Spleen (tissue), 13 donors: ENCODE measurements at places on chromosomes 11 and 22. TPM values are rescaled to one million over a fixed set of nuclear protein-coding genes. Genes with fewer than 3 reads are reported as not detected.

The PRR33 gene
- polyA plus RNA-seq = 0.64 TPM

The CHADL gene
- polyA plus RNA-seq = 0.96 TPM

The NRIP3 gene
- polyA plus RNA-seq = 0.02 TPM

The MRGPRE gene
- not detected for polyA plus RNA-seq

The OOSP2 gene
- polyA plus RNA-seq = not detected

The SMIM35 gene
- 0.16 TPM for polyA plus RNA-seq

The LAYN gene
- polyA plus RNA-seq = 4.3 TPM

The MS4A4A gene
- polyA plus RNA-seq = 24.3 TPM

The MRTFA gene
- polyA plus RNA-seq = 35.0 TPM

The OR51B4 gene
- not detected for polyA plus RNA-seq

The CRYBA4 gene
- polyA plus RNA-seq = 0.20 TPM

GRCh38 chr22:41595703-41596102 lies 6.1 kb upstream of the PMM1 start:
- H3K27ac ChIP-seq = no peak overlapping the region
- no peak overlapping the region for H3K4me3 ChIP-seq
- DNase-seq = peak; percentile 25
- no peaks in the 10 kb centered on the region for H3K4me1 ChIP-seq
- H3K36me3 ChIP-seq = peaks cover 7% of the 10 kb centered on the region
- no peaks in the 10 kb centered on the region for H3K27me3 ChIP-seq

- peak overlapping the region; percentile 95 for H3K27ac ChIP-seq
- peaks cover 5% of the 10 kb centered on the region for H3K36me3 ChIP-seq
- peaks cover 49% of the 10 kb centered on the region for H3K4me1 ChIP-seq
- H3K27me3 ChIP-seq = no peaks in the 10 kb centered on the region
Observed at GRCh38 chr22:37672206-37672919, 3.1 kb upstream of the LGALS1 start.

DNA sequence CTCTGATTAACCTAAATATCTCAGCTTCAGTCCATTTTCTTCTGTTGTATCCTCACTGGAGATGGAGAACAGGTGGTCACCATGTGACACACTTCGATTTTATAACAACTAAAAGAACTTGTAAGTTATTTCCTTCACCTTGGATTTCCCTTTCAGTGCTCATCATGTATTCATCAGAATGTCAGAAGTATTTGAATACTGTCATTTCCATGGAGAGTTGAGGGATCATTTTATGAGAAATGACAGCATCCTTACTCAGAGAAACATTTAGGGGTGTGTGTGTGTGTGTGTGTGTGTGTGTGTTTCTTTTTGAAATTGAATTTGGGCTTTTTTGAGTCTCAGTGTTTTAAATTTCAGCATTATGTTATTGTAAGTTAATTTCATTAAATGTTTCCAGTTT lies 205.8 kb downstream of the ARHGAP42 start:
- no peak overlapping the region for H3K4me3 ChIP-seq
- no peaks in the 10 kb centered on the region for H3K36me3 ChIP-seq
- no peak overlapping the region for H3K27ac ChIP-seq

GRCh38 chr22:47030881-47031627 lies 268.6 kb downstream of the TBC1D22A start:
- H3K27me3 ChIP-seq = no peaks in the 10 kb centered on the region
- H3K4me1 ChIP-seq = peaks cover 13% of the 10 kb centered on the region
- no peak overlapping the region for H3K4me3 ChIP-seq
- no peak overlapping the region for H3K27ac ChIP-seq
- peak; percentile 76 for DNase-seq

DNA sequence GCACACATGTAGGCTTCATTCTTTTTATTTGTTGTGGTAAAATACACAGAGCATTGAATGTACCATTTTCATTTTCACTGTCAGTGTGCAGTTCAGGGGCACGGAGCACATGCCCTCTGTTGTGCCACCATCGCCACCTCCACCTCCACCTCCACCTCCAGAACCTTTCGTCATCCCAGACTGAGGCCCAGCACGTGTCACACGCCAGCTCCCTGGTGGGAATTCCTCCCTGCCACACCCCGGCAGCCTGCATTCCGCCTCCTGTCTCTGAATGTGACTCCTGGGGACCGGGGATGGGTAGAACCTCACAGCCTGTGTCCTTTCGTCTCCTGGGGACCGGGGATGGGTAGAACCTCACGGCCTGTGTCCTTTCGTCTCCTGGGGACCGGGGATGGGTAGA lies 10.9 kb downstream of the GRAMD4 start:
- H3K4me1 ChIP-seq = no peaks in the 10 kb centered on the region
- no peak overlapping the region for H3K4me3 ChIP-seq
- H3K27ac ChIP-seq = no peak overlapping the region
- H3K36me3 ChIP-seq = peaks cover 5% of the 10 kb centered on the region
- DNase-seq = no peak

DNA sequence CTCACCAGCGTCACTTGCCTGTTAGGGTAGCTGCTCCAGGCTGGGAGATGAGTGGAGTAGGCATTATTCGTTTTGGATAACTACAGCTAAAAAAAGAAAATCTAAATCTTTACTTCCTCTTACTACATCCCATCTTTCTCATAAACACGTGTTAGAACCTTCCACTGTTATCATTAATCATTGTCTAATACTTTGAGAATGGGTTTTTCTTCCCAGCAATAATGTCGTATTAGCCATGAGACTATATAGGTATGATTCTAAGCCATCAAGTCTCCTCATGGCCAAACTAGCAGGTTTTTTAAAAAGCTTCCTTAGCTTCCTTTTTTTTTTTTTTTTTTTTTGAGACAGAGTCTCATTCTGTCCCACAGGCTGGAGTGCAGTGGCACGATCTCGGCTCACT lies 3.9 kb upstream of the TEF start:
- H3K4me3 ChIP-seq = no peak overlapping the region
- H3K4me1 ChIP-seq = no peaks in the 10 kb centered on the region
- no peaks in the 10 kb centered on the region for H3K36me3 ChIP-seq
- H3K27me3 ChIP-seq = no peaks in the 10 kb centered on the region
- no peak overlapping the region for H3K27ac ChIP-seq
- no peak for DNase-seq

GRCh38 chr11:68872216-68873003 lies 30.7 kb upstream of the CPT1A start:
- DNase-seq = peak; percentile 6
- H3K4me3 ChIP-seq = no peak overlapping the region
- H3K4me1 ChIP-seq = peaks cover 18% of the 10 kb centered on the region
- no peaks in the 10 kb centered on the region for H3K36me3 ChIP-seq
- H3K27me3 ChIP-seq = no peaks in the 10 kb centered on the region

- H3K4me1 ChIP-seq = peaks cover 84% of the 10 kb centered on the region
- H3K27me3 ChIP-seq = no peaks in the 10 kb centered on the region
- H3K36me3 ChIP-seq = no peaks in the 10 kb centered on the region
- DNase-seq = no peak
Observed at GRCh38 chr22:36461665-36462649, 19.5 kb downstream of the TXN2 start.

- no peaks in the 10 kb centered on the region for H3K27me3 ChIP-seq
- H3K27ac ChIP-seq = no peak overlapping the region
- peaks cover 9% of the 10 kb centered on the region for H3K4me1 ChIP-seq
- no peaks in the 10 kb centered on the region for H3K36me3 ChIP-seq
Observed at GRCh38 chr11:13260201-13260962, 17.2 kb upstream of the BMAL1 start.

DNA sequence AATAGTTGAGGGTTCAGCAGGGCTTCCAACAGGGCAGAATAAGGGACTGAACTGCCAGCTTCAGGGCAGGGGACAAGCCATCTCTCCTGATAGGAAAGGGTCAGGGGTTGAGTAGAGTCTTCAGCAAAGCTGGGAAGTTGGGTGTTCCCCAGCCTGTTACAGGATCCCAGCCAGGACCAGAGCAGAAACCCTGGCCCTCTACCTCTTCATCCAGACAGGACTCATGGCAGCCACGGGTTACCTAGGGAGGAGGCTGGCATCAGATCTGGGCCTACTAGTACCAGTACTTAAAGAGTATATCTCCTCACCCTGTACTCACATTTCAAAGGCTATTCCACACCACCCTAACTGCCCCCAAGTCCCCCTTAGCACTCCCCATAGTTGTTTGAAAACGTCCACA lies 2.4 kb upstream of the TAF10 start:
- DNase-seq = no peak
- no peak overlapping the region for H3K4me3 ChIP-seq
- no peak overlapping the region for H3K27ac ChIP-seq
- H3K4me1 ChIP-seq = peaks cover 36% of the 10 kb centered on the region
- no peaks in the 10 kb centered on the region for H3K27me3 ChIP-seq

DNA sequence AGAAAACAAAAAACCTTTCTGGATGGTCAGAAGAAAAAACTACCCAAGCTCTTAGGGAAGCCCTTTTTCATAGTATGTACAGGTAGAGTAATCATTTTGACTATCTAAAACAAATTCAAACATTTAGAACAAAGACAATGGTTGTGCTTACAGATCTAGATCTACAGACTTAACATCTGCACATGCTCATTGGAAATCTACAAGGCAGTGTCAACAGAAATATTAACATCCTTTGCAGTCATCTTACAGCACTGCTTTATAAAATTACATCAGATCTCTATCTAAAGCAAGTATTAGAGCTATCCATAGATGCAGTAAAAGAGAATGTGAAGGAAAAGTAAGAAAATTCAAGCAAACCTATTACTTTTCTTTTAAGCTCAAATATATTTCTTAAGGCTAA lies 110.3 kb downstream of the CADM1 start:
- H3K36me3 ChIP-seq = no peaks in the 10 kb centered on the region
- no peak for DNase-seq
- H3K4me1 ChIP-seq = no peaks in the 10 kb centered on the region
- H3K27me3 ChIP-seq = no peaks in the 10 kb centered on the region
- H3K4me3 ChIP-seq = no peak overlapping the region

- no peak overlapping the region for H3K27ac ChIP-seq
- no peaks in the 10 kb centered on the region for H3K36me3 ChIP-seq
- H3K4me1 ChIP-seq = peaks cover 6% of the 10 kb centered on the region
- H3K4me3 ChIP-seq = no peak overlapping the region
Observed at GRCh38 chr11:7538466-7539454, 25.0 kb downstream of the PPFIBP2 start.

DNA sequence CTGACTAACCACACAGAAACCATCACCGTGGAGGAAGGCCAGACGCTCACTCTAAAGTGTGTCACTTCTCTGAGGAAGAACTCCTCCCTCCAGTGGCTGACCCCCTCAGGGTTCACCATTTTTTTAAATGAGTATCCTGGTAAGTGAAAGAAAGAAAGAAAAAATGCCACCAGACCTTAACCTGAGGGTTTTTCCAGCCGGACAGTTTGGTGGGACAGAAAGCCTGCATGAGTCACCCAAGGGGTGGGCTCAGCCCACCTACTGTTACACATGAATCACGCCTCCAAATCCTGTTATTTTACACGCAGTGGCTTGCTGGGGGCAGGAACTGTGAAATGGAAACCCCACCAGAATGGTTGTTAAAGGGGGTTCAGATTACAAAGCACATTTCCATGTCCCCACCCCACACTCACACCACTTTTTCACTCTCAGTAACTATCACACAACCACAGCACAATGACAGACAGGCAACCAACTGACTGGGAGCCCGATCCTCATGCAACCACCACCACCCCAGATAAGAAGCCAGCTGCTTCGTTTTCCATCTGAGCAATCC lies 11.9 kb downstream of the CRTAM start:
- no peak for DNase-seq
- H3K4me1 ChIP-seq = peaks cover 4% of the 10 kb centered on the region
- H3K27ac ChIP-seq = peak overlapping the region; percentile 62
- no peaks in the 10 kb centered on the region for H3K36me3 ChIP-seq
- no peaks in the 10 kb centered on the region for H3K27me3 ChIP-seq

DNA sequence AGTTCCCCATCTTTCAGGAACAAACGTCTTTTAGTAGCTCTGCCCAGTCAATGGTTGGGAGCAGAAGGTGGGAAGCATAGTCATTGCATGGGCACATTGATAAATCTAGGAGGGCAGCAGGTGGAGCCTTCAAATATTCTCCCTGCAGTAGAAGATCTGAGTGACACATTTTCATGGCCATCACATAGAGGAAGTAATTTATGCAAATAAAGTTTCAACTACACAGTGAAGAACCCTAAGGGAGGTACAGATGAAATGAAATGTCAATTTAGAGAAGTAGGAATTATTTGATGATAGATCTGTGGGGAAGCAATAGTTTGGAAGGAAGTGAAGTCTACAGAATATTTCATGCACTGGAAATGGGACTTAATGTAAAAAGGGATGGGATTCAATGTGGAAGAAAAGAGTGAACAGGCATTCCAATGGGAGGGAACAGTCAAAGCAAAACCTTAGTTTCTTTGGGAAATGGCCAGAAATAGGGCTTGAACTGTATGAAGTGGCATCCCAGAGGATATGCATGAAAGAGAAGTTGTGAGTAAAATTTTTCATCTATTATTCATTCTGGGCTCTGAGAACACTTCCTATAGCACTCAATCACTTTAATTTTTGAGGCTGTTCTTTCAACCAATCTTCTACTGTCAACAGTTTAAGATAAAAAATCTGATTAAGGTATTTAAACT lies 256.2 kb upstream of the LUZP2 start:
- H3K4me3 ChIP-seq = no peak overlapping the region
- H3K27ac ChIP-seq = no peak overlapping the region
- no peaks in the 10 kb centered on the region for H3K27me3 ChIP-seq
- no peaks in the 10 kb centered on the region for H3K4me1 ChIP-seq
- no peaks in the 10 kb centered on the region for H3K36me3 ChIP-seq

- no peak overlapping the region for H3K27ac ChIP-seq
- no peaks in the 10 kb centered on the region for H3K4me1 ChIP-seq
- H3K36me3 ChIP-seq = no peaks in the 10 kb centered on the region
- no peak for DNase-seq
Observed at GRCh38 chr11:134573857-134574256, 161.8 kb upstream of the B3GAT1 start.

GRCh38 chr11:23502826-23503225 lies 642.6 kb upstream of the CCDC179 start:
- H3K27me3 ChIP-seq = no peaks in the 10 kb centered on the region
- no peaks in the 10 kb centered on the region for H3K36me3 ChIP-seq
- H3K4me1 ChIP-seq = no peaks in the 10 kb centered on the region
- DNase-seq = no peak
- no peak overlapping the region for H3K27ac ChIP-seq

GRCh38 chr11:72140661-72141060 lies 5.1 kb downstream of the FOLR3 start:
- no peak overlapping the region for H3K27ac ChIP-seq
- no peaks in the 10 kb centered on the region for H3K4me1 ChIP-seq
- H3K27me3 ChIP-seq = no peaks in the 10 kb centered on the region
- no peak for DNase-seq

DNA sequence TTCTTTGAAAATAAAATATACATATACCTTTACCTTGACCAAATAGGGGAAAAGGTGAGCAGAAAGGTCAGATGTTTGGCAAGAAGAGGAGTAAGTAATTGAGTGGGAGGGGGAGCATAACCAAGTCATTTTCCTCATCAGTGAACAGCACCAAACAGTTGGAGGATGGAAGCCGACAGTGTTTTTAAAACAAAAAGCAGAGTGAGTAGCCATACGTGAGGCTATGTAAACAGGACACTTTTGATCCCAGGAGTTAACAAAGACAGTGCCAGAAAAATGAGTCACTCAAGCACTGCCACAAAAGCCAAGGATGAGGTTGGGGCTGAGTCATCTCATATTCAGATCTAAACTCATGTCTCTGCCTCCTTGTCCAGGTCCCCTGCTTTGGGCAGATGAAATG lies 734.7 kb downstream of the KCNA4 start:
- no peak overlapping the region for H3K27ac ChIP-seq
- no peak overlapping the region for H3K4me3 ChIP-seq
- no peaks in the 10 kb centered on the region for H3K36me3 ChIP-seq
- H3K4me1 ChIP-seq = no peaks in the 10 kb centered on the region
- DNase-seq = no peak

GRCh38 chr11:91947215-91947820 lies 277.3 kb upstream of the FAT3 start:
- H3K27ac ChIP-seq = no peak overlapping the region
- DNase-seq = no peak
- H3K36me3 ChIP-seq = no peaks in the 10 kb centered on the region
- H3K4me1 ChIP-seq = no peaks in the 10 kb centered on the region
- H3K27me3 ChIP-seq = no peaks in the 10 kb centered on the region
- no peak overlapping the region for H3K4me3 ChIP-seq

- H3K4me3 ChIP-seq = peak within 1 kb of the TSS; percentile 77
Observed at GRCh38 chr11:10750838-10751580, at the start of gene CTR9. CTR9 (plus strand) TSS chr11:10751246; CDS start chr11:10751413, 167 bp downstream.
